ENCODE measurements at places on chromosomes 12 and 14.
A peak's percentile ranks its signal among the peaks of the same experiment; 100 is the strongest.

DNA sequence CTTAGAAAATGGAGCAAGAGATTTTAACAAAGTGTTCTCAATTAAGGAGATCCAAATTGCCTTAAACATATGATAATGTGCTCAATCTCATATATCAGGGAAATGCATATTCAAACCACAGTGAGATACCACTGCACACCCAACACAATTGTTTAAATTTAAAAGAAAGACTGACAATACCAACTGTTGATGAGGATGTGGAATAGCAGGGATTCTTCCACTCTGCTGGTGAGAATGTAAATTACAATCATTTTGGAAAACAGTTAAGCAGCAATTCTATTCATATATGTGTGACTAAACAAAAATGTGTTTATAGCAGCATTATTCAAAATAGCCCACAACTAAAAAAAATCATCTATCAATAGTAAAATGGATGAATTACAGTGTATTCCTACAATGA, 144.2 kb downstream of the KICS2 start:
- DNase-seq: peak; percentile 18

- DNase-seq: no peak
Measured at GRCh38 chr14:24690492-24690891, 56.5 kb upstream of the GZMB start.

- DNase-seq: peak; percentile 57
Measured at GRCh38 chr12:58633479-58633878, 286.8 kb downstream of the LRIG3 start.

- DNase-seq: no peak
Measured at GRCh38 chr12:85007836-85008235, 28.2 kb downstream of the TSPAN19 start.

DNA sequence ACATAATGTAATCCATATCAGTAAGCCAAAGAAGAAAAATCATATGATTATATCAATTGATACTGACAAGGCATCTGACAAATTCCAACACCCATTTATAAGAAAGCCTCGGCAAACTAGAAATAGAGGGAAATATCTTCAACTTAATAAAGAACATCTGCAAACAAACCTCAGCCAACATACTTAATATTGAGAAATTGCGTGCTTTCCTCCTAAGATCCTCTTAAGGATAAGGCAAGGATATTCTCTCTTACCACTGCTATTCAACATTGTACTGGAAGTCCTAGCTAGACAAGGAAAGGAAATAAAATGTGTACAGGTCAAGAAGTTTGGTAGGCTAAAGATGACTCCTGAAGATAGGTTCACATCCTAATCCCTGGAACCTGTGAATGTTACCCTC, 115.9 kb downstream of the DERA start:
- no peak for DNase-seq

DNA sequence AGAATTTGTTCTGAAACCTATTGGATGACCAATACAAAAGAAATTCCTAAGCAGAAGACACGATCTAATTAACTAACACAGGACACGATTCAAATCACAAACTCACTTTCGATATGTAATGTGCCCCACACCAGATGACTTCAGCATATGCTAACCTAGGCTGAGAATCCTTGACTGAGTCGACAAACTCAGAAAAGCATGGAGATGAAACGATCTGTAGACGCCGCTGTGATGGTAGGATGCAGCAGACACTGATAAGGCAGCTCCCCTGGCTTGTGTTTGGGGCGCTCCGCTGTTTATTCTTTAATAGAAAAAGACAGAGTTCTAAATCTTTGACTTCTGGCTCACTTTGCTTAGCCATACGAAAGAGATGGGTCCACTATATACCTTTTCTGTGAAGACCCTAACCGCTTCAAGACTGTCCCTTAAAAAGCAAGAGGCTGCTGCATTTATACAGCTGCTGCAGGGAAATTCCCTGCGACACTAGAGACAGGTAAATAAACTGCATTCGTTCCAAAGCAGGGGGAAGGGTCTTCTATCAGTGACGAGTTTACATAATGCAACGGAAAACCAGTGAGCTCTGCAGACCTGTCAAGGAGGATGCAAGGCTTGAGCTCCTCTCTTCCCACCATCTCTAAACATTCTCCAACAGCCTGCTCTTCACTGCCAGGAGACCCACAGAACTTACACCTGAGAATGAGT, 929 bp downstream of the CHD8 start:
- peak; percentile 4 for DNase-seq

DNA sequence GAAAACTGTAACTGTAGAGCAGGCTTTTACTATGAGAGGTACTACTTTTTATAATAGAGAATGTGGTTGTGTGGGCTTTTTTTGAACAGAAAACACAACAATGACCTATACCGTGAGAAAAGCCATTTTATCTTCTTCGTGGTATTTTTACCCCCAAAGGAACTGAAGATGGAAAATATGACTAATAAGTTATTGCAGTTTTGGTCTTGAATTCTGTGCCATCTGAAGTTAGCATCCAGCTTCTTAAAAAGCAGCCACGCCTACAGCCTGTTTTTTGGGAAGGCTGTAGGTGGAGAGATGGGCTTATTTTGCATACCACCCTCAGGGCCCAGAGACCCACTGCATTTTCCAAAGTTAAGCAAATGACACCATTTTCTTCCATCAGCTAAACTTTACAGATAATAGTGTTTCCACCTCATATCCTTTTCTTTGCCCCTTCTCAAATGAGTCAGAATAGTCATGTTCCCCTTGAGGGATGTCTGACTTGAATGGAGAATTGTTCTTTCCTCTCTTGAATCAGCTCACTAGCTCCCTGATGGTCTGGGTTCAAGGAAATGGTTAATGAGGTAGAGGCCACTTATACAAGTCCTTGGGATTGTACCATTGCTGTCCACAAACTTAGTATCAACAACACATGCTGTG, 53.0 kb downstream of the TBC1D30 start:
- no peak for DNase-seq

- DNase-seq: peak; percentile 33
Measured at GRCh38 chr12:132356691-132357622, 27.6 kb upstream of the GALNT9 start.

DNA sequence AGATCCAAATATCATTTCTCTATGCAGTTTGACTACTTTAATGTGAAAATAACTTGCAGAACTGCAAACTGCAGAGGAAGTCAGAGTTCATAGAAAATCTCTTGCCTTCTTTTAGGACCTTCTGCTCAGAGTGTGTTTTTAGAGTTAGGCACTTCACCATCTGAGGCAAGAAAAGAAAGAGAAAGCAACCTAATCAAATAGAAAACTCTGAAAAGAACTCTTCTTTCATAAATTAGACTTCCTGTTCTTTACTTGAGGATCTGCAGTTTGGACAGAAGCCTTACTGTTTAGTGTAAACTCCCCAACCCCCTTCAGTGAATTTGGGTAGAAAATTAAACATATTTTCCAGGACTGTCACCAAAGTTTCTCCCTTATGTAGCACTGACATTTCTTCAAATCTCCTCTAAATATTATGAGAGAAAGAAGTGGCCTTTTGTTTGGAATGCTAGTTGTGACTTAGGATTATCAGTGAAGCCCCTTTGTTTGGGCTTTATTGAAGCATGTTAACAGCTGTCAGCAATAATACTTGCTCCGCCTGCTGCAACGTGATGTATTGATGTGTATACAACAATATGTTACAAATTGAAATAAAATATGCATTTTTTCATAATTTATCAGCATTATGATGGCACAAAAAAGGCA, 99.5 kb downstream of the PDZRN4 start:
- no peak for DNase-seq

GRCh38 chr12:102371165-102371564, 109.2 kb downstream of the IGF1 start:
- no peak for DNase-seq

GRCh38 chr12:69687390-69687789, 11.7 kb downstream of the BEST3 start:
- no peak for DNase-seq

- DNase-seq: peak; percentile 27
Measured at GRCh38 chr12:50112456-50113218, 601 bp downstream of the COX14 start.

DNA sequence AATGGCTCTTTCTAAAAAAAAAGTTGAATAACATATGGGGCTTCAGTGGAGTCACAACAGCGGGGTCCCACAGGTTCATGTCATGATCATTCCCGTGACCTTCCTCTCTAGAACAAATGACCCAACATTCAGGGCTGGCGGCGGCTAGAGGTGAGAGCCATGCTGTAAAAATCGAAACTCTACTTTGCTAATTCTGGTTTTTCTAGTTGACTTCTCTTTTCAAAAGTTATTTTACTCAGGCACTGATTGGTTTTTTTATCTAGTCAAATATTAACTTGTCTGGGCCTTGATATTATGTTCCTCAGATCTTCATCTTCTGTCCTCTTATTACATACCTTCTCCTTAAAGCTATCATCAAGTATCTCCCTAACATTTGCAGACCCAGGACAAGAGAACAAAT, 402.9 kb upstream of the SOX5 start:
- DNase-seq: no peak

GRCh38 chr12:110684312-110684836, 4.5 kb downstream of the HVCN1 start:
- no peak for DNase-seq

DNA sequence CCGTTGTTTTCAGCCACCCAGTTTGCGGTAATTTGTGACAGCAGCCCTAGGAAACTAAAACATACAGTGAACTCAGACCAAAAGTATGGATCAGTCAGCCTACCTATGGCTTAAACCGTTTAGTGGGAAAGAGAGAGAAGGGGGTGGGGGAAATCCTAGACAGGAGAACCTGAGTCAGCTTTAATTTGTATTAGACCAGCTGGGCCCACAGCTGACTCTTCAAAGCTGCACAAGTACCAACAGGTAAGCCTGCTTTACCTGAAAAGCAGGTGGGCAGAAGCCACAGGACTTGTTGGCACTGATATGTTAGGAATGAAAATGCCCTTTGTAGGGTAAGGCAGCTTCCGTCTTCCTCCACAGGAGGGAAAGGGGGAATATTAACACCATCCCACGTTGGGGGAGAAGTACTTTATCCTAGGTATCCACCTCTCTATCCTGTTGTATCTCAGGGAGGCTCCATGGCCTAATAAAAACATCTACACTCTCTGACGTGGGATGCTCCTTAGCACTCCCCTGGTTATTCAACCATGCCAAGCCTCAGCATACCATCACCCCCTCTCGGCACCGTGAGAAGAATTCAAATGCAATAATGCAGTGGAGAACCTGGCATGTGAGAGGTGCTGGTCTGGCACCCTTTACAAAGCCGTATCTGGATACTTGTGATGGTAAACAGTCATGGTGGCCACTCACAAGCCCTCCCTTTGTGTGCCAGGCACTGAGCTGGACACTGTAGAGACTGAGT, 70.3 kb downstream of the STON2 start:
- DNase-seq: no peak
